ENCODE measurements at places on chromosomes 5 and 9.
A peak's percentile ranks its signal among the peaks of the same experiment; 100 is the strongest.

DNA sequence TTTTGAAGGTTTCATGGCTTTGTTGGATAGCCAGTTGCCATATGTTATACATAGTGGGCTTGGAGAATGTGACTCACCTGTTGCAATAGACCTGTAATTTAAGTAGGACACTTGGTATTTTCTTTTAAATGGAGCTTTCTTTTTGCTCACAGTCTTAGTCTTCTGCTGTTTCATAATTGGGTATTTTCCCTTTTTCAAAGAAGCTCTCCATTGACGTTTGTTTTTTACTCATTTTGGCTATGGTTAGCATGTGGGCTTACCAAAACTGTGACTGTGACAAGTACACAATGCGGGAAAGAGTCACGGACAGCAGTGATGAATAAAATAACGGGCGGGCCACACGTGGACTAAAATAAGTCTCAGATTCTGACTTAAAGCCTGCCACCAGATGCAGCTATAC, 23.2 kb upstream of the RNF20 start:
- DNase-seq: no peak

DNA sequence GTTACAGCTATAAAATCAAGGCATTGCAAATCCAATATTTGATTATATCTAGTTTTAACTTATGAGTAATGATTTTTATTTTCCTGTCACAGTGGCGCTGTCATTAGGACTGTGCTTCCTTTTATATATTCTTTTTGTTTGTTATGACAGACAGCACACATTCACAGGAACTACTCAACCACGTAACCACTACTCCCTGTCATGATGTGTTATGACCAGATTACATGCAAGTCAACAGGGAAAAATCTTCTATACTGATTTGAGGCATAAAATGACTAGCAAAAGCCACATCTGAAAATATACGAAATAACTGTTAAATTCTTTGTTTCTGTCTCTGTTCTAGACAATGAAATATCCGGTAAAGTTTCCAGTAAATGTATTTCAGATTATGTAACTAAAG, 25.4 kb downstream of the SREK1 start:
- DNase-seq: no peak

- DNase-seq: no peak
Observed at GRCh38 chr9:125690679-125691078, 16.3 kb downstream of the MAPKAP1 start.

DNA sequence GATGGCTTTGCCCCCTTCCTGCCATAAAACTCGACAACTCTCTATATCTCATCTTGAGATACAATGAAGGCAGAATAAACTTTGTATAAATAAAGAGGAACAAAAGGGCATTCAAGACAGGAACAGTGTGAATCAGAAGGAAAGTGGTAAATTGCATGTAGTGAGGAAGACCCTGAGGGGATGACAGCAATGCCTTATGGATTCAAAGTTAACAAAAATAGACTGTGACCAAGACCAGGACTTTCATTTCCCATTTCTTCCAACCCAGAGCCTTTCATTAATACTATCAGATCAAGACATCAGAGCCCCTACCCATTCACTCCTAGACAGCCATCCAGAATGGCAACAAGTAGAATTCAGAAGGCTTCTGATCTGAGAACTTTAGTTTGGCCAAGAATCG, 46.4 kb upstream of the ZNF462 start:
- no peak for DNase-seq

DNA sequence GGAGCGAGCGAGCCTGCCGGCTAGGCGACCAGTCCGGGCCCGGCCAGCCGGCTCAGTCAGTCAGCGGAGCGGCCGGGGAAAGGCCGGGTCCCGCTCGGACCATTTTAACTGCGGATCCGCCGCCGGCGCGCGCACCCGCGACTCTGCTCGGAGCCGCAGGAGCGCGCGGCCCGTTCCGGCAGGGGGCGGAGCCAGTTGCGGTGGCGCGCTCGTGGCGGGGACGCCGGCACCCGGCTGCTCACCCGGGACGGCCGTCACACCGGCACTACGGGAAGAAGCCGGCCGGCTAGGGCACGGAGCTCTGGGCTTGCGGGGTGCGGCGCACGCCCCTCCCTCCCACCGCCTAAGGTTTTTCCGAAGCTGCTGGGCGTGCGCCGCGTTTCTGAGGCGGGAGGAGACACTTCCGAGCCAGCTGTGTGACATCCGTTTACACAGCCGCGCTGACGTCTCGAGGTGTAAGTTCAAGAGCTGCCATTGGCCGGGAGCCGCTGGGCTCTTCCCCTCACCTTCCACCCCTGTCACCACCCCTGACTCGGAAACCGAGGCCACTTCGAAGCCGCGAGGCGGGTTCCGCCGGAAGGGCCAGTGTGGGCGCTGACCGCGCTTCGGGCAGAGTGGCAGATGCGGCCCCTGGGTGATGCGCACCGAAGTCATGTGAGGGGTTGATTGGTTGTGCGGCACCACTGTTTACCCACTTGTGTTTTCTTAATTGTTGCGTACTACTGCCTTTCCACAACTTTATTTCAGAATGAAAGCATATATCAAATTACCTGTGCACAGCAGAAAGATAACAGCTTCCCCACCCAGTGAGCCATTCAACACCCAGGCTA, at the start of gene FBXL17:
FBXL17 (minus strand) TSS at position 145 of the 830 bp plus-strand sequence.
- peak; percentile 74 for DNase-seq

DNA sequence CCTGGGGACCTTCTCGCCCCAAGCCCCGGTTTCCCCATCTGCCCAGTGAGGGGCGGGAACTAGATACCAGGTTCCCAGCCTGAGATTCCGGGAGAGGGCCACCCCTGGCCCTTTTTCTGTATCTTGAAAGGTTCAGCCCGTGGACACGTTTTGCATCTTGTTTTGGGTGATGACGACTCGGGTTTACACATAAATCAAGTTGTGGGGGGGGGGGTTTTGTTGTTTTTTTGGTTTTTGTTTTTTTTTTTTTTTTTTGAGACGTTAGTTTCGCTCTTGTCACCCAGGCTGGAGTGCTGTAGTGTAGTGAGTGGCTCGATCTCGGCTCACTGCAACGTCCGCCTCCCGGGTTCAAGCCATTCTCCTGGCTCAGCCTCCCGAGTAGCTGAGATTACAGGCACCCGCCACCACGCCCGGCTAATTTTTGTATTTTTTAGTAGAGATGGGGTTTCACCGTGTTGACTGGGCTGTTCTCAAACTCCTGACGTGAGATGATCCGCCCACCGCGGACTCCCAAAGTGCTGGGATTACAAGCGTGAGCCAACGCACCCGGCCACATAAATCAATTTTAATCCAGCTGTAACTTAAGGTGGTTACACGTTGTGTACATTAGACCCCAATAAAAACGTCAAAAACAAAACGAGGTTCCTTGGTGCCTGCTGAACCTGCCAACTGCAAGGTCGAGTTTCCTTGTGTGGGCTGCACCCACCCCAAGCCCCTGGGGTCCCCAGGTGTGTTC, 1.1 kb upstream of the BRD3 start:
- DNase-seq: no peak
